ENCODE measurements at places on chromosomes 4 and X.
A peak's percentile ranks its signal among the peaks of the same experiment; 100 is the strongest.

DNA sequence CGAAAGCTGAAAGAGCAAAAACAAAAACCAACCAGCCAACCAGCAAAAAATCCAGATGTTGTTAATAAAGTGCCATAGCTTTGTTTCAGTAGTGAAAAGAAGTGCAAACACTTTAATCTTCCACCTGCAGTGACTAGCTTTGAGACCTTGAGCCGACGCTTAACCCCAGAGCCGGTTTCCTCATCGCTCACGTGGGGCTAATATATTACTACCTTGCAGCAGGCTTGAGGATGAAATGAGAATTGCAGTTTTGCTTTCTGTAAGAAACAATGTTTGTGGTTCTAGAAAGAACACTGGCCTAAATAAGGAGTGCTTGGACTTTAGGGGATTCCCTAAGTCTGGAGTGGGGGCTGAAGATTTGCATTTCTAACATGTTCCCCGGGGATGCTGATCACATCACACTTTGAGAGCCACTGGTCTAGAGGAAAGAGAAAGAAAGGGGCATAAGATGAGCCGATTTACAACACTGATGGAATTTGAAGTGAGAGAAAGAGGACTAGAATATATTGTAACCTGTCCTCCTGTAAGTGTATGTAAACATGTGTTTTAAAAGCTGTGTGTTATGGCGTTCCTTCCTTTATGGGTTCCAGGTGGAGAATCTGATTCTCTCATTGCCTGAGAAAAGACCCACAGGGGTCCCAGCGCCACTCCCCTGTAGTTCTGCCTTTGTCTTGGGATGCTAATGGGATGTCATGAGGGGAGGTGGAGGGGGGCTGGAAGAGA is 1.4 kb downstream of the FGF2 start:
- DNase-seq: peak; percentile 32

- peak; percentile 20 for DNase-seq
Measured at GRCh38 chrX:41561045-41561444, 113.9 kb downstream of the NYX start.

GRCh38 chr4:73730292-73730691 is 10.1 kb upstream of the CXCL8 start:
- DNase-seq: no peak

- no peak for DNase-seq
Measured at GRCh38 chr4:159552979-159553768, 450.3 kb downstream of the RAPGEF2 start.

GRCh38 chrX:138229718-138230117 is 481.8 kb downstream of the FGF13 start:
- DNase-seq: no peak

- peak; percentile 22 for DNase-seq
Measured at GRCh38 chrX:20515841-20516461, 249.2 kb upstream of the RPS6KA3 start.

DNA sequence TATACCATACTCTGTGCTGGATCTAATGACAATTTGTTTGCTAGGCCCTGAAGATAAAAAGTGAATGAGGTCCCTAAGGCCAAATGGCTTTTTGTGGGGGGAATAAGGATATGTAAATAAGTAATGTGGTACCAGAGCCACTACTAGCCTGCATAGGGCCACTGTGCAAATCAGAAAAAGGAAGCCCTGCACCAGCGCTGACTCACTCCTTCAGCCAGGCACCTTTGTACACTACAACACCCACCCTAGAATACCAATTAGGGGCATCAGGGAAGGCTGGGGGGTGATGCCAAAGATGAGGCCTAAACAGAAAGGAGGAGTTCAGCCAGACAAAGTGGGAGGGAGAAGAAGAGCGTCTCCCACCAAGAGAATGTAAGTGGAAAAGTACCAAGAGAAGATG is 122.2 kb downstream of the CAMK2D start:
- DNase-seq: peak; percentile 4

- DNase-seq: no peak
Measured at GRCh38 chr4:98544141-98544817, 114.1 kb downstream of the TSPAN5 start.

Data from stimulated activated CD4-positive, alpha-beta T cell treated with anti-CD3 and anti-CD28 coated beads, Interleukin-2, amount 100 ng/mL, for 24 hours (primary cell).